CD4-positive, alpha-beta T cell treated with Interleukin-4 for 4 hours (primary cell): ENCODE measurements at places on chromosomes 5 and 9.

GRCh38 chr9:96241391-96241809, 60.6 kb downstream of the HSD17B3 start:
- peak; percentile 12 for DNase-seq

DNA sequence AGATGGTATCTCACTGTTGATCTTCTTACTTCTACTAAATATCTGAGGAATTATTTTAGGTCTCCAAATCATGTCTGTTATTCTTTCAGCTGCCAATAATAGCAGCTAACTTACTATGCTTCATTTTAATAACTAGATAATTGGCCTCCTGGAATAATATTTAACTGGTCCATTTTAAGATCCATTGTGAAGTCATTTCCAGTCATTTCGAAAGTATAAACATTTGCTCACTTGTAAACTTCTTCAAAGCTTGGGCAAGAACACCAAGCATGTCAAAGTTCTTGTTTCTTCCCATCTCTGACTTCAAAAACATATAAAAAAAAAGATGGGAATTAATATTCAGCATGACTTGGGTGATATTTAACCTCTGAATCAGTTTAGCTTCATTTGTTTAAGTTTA, 61.4 kb upstream of the MRPS30 start:
- DNase-seq: no peak

- no peak for DNase-seq
Measured at GRCh38 chr5:158055111-158055501, 196.2 kb upstream of the CLINT1 start.

- no peak for DNase-seq
Measured at GRCh38 chr9:95718263-95718662, 157.2 kb upstream of the ERCC6L2 start.

DNA sequence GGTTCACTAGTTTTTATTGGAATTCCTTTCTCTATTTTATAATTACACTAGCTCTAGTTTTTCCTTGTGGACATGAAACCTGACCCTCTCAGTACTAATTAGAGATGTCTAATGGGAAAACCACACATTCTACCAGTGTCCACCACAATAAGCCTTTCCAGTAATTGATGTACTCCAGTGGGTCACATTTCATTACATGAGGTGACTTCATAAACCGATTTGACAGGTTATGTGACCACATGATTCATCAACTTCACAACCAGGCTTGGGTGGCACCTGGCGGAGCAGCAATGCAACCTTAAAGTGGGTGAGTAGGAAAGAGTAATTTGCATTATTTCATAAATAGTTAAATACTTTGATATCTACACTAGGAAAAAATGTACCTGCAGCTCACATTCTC, 284.2 kb upstream of the ADAMTS16 start:
- no peak for DNase-seq

GRCh38 chr5:119200795-119201194, 129.9 kb downstream of the DMXL1 start:
- DNase-seq: no peak

DNA sequence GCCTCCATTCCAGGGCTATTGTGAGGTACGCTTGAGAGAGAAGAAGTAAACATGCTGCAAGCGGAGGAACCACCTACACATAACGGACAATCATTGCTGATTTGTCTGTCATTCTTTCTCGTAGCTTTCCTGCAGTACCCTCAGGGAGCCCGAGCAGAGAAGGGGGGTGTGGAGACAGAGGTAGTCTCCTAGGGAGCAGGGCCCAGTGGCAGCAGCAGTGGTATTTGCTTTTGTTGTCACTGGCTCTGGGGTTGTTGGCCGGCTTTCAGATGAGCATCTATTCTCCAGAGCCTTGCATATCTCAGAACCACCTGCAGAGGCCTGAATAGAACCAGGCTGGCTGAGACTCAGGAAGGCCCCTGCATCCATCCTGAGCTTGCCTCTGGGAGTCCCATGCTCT, 19.9 kb downstream of the ENHO start:
- DNase-seq: no peak

DNA sequence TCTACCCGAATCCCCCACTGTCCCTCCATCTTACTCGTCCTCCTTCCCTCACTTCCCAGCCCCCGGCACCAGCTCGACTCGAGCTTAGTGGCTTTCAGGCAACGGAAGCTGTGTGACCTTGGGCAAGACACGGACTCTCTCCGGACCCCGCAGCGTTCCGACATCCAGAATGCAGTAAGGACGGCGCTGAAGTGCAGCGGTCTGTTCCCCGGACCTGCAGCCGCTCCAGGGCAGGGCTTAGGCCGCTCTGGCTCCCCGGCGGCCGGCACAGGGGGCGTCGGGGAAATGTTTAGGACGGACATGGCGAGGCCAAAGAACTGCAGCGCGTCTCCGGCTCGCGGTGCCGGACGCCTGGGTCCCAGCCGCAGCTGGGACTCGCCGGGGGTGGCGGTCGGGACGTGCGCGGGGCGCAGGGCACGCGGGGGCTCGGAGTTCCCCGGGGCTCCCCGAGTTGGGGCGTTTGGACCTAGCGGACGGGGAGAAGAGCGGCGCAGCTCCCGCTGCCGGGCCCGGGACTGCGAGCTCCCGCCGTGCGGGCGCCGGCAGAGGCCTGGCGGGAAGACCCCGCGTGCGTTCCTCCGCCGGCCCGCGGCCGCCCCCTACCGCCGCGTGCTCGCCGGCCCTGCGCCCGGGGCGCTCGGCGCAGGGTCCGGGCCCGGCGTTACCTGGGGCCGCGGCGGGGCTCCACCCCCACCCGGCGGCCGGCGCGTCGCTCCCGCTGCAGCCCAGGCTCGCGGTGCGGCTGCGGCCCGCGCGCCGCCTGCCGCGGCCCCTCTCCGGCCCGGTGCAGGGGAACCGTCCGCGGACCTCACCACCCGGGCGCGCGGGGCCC, 5.6 kb upstream of the RNF44 start:
- DNase-seq: no peak

DNA sequence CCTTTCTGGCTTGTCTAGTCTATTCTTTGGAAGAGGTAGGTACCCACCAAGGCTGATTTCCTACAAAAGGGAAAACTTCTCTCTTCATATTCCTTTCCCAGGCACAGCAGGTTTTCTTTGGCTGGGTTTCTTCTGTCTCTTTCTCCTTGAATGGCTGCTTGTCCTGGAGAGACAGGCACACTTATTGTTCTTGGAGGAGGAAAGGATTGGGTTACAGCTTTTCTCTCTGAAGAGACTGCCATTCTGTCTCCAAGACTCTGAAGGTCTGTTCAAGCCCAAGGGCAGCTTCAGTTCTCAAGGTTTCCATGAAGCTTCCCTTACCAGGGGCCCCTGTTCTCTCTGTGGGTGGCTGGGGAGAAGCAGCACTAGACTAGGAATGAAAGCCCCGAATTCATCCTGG, 33.9 kb downstream of the ACTBL2 start:
- DNase-seq: no peak

- DNase-seq: no peak
Measured at GRCh38 chr5:45162974-45163373, 354.2 kb downstream of the MRPS30 start.

DNA sequence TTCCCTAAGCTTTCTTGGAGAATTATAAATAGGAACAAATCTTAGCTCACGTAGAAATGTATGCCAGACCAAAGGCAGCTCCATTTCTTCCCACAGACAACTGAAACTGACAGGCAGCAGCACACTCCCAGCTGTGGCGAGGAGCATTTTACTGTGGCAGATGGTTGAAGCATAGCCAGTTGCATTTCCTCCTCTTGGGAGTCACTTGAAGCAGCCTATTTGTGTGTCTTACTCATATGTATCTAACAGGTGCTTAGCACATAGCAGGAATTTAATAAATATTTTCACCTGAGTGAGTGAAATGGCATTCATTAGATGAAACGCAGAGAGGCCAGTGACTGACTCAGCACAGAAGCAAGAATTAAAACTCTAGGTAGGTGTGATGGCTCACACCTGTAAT, 12.3 kb upstream of the MTMR12 start:
- no peak for DNase-seq

- no peak for DNase-seq
Measured at GRCh38 chr9:80094176-80094771, 522.5 kb downstream of the TLE4 start.
